WTC11 (cell line): ENCODE measurements at places on chromosomes 3 and 15.

DNA sequence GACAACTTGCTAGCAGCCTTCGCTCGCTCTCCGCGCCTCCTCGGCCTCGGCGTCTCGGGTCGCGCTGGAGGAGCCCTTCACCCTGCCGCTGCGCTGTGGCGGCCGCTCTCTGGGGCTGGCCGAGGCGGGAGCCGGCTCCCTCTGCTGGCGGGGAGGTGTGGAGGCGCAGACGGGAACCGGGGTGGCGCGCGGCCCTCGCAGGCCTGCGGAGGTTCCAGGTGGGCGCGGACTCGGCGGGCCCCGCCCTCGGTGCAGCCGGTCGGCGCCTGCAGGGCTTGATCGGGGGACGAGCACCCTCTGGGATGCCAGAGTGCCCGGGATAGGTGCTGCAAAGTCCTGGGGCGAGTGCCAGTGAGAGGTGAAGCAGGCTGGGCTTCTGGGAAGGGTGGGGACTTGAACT is 989.9 kb downstream of the ROBO2 start:
- peak; percentile 49 for DNase-seq

DNA sequence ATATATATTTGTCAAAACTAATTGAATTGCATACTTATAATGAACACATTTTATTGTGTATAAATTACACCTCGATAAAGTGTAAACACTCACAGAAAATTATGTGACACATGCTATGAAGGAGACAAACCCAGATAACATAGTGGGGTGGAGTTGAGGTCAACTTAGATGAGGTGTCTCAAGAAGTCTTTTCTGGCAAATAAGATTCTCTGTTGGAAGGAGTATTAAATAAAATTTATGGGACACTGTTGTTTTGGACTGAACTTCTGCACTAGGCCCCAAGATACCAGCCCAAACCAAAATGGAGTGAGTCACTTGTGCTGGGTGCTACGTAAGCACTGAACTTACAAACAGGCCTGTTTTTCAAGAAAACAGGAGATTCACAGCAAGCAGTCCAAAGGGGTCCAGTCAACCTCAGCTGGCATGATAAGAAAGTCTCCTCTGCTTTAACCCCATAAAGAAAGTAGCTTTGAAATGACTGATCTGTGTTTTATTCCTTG is 18.7 kb downstream of the ACTC1 start:
- DNase-seq = no peak

GRCh38 chr15:95018888-95019545 is 787.7 kb downstream of the MCTP2 start:
- no peak for DNase-seq

- DNase-seq = no peak
Measured at GRCh38 chr3:138412821-138413551, 21.4 kb upstream of the ESYT3 start.

DNA sequence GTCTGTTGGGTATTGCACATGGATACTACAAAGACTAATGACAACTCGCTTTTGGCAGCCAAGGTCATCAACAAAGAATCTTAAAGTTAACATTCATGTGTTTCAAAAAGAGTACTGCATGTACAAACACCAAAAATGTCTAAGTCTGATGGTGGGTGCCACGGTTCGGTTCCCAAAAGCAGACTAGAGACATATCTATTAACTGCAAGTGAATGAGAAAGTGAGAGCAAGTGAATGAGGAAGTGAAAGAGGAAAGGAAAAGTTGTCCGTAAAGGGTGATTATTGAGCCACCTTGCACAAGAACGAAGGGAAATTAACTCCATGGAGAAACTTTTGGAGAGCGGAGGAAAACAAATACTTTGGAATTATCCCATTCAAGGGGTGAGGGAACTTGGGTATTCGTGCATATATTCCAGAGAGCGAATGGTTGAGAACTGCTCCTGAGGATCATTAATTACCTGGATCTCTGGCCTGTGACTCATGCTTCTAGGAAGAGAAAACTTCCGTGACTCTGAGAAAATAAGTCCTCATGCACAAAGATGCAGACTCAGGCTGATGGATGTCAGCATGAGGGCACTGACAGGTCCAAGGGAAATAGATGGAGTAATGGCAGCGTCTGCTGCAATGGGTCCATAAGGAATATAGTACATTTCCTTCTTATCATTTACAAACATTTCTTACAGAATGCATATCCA is 336.5 kb upstream of the TGFBR2 start:
- DNase-seq = no peak

DNA sequence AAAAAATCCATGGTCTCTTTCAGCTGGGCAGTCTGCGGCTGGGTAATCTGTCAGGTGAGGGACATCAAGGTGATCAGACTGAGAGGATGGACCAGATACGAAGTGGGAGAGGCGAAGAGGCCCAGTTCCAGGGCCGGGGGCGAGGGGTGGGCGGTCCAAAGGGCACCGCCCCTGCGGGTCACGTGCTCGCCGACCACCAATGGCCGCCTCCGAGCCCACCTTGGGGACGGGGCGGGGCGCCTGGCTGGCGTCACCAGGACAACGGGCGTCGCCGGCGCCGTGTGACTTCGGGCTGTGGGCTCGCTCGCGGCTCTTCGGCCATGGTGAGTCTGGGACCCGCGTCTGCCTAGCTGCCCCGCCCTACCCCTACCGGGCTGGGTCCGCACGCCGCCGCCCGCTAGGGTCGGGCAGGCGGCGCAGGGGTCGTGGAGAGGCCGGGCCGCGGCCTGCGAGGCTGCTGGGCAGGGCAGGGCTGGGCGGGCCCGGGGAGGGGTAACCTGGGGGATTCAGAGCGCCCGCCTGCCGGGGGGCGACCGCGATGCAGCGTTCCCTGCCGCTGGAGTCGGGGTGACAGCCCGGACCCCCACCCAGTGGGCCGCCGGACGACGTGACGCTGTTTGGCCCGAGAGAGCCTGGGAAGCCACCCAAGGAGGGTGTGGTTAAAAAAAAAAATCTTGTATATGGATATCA is at the start of gene FBXL2:
Gene FBXL2, plus strand, starts transcription at position 250 of the 690 bp plus-strand sequence. Its CDS starts 71 bp downstream, at position 321.
- peak; percentile 94 for DNase-seq

DNA sequence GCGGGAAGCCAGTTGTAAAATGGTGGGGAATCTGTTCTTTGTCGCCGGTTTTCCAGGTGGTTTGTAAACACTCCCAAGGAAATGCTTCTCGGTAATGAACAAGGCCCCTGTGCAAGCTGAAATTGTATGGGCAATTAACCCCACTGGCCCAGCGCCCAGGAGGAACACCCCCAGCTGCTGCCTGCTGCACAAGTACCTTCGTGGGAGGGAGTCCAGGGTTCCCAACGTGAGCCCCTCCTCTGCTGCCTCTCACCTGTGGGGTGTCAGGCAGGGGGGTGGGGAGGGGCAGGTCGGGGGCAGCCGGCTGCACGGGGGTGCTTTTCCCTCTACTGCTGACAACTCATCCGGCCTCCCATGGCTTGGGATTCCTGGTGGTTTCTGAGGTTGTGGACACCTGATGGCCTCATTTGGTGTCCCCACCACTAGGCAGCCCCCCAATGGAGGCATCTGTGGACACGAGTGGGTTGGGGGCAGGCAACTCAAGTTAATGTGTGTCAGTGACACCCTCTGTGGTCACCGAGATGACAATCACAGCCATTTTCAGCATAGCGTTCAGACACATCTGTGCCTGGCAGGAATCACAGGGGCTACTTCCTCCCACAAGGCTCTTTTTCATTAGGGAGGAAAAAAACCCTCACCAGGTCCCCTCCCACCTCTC is 35.6 kb upstream of the PRR23E start:
- no peak for DNase-seq

DNA sequence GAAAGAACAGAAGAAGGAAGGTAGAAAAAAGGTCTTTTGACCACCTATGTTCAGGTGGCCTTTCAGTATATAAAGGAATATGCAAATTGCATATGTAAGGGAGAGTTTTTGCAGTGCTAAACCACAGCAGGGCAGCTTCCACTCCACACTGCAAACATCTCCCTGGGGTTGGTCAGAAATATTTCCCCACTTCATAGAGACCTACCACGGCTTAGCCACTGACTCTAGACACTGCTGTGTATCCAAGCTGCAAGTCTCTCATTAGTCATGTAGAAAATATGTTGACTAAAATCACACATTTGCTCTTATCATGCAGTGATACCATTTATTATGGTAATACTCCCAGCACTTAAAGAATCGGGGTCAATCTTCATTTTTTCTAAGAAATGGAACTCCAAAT is 214.9 kb upstream of the NR2F2 start:
- DNase-seq = no peak

DNA sequence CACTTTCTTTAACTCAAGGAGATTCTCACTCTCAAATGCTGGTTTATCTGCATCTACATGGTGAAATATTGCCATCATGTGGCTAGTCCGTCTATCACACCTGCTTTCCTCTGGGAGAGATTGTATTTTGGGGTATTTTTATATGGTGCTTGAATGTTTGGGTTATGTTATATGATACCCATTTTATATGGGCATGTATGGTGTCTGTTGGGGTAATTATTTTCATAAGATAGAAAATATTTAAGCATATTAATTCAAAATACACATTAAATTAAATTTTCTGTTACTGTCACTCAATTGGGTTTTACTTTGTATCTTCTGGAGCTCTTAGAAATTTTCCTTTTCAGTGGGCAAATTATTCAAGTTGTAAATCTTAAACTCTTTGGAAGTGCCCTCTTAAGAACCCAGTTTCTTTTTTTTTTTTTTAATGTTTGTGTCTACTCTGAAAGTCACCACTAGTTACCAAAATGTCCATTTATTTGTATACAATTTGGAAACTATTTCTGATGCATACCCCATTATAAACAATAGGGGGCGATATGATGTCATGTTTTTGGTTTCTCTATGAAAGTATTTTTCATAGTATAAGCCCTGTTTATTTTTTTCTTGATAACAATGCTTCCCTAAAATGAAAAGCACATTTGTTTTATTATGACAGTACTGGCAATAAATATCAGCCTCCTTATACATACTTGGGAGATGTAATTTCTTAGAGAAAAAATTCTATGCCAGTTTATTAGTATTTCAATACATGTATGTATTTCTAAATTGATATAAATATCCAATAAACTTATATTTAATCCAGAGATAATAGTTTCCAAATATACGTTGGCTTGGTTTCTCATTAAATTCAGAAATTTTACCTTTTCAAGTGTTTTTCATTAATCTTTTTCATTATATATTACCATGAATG is 36.1 kb upstream of the PLSCR5 start:
- DNase-seq = no peak

- DNase-seq = no peak
Measured at GRCh38 chr3:108292450-108292849, 3.9 kb upstream of the HHLA2 start.

DNA sequence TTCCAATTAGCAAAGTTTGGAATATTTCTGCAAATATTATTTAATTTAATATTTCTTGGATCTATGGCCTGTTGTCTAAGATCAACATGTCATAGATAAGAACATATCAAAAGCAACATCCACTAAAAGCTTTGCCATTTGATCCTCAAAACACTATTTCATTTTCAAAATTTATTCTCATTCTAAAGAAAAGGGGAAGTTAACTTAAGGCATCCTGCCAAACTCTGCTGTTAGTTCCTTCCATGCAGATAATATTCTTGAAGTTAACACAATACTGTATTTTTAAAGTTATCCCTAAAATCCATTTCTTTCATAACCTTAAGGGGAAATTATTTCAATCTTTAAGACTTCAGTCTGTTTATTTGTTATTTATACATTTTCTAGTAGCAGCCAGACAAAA is 28.2 kb upstream of the GBE1 start:
- DNase-seq = no peak

DNA sequence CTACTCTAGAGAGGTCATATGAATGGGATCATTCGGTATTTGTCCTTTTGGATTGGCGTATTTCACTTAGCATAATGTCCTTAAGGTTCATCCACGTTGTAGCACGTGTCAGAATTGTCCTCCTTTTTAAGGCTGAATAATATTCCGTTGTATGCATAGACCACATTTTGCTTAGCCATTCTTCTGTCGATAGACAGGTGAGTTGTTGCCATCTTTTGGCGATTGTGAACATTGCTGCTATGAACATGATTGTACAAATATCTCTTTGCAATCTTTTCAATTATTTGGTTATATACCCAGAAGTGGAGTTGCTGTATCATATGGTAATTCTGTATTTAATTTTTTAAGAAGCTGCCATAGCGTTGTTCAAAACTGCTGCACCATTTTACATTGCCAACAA is 52.4 kb upstream of the GOLGA8J start:
- no peak for DNase-seq

- no peak for DNase-seq
Measured at GRCh38 chr3:4750306-4750968, 228.8 kb upstream of the BHLHE40 start.

- no peak for DNase-seq
Measured at GRCh38 chr3:122674339-122674738, 6.3 kb upstream of the PARP14 start.

DNA sequence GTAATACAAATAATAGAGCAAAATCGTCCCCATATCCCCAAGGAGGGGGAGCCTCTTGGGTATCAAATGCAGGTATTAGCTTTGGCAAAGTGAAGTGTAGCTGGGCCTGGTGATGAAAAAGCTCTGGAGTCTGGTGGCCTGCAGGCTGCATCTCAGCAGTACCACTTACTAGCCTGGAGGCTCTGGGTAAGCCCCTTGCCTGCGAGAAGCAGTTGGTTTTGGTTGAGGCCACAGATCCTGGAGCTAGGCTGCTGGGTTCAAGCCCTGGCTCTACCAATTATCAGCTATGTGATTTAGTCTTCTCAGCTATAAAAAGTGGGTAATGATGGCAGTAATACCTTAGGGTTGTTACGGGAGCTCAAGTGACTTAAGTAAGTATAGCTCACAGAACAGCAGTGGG is 6.1 kb downstream of the KCNAB1 start:
- DNase-seq = no peak

- no peak for DNase-seq
Measured at GRCh38 chr3:64081235-64081630, 57.9 kb upstream of the PSMD6 start.

GRCh38 chr15:74398183-74398582 is 30.7 kb upstream of the CYP11A1 start:
- DNase-seq = no peak

DNA sequence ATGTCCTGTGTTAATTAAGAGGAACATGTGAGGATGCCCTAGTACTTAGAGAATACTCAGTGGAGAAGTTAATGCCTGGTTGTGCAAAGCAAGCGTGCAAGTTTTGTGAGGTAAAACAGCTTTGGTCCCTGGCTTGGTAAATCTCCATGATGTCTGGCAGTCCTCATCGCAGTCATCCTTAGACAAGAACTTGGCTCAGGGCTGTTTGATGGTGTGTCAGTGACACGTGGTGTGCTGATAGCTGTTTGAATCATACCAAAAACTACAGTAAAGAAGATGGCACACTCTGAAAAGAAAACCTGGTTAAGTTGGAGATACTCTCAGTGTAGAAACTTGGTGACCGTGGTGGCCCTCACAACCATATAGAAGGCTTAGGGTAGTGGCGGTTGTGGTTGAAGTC is 361.7 kb downstream of the FEZF2 start:
- DNase-seq = no peak
